ENCODE measurements at places on chromosomes 7 and 10.

GRCh38 chr7:129778770-129779601 is 167.5 kb downstream of the NRF1 start:
- no peak for DNase-seq

GRCh38 chr10:78337646-78338391 is 304.2 kb downstream of the RPS24 start:
- DNase-seq, result no peak

DNA sequence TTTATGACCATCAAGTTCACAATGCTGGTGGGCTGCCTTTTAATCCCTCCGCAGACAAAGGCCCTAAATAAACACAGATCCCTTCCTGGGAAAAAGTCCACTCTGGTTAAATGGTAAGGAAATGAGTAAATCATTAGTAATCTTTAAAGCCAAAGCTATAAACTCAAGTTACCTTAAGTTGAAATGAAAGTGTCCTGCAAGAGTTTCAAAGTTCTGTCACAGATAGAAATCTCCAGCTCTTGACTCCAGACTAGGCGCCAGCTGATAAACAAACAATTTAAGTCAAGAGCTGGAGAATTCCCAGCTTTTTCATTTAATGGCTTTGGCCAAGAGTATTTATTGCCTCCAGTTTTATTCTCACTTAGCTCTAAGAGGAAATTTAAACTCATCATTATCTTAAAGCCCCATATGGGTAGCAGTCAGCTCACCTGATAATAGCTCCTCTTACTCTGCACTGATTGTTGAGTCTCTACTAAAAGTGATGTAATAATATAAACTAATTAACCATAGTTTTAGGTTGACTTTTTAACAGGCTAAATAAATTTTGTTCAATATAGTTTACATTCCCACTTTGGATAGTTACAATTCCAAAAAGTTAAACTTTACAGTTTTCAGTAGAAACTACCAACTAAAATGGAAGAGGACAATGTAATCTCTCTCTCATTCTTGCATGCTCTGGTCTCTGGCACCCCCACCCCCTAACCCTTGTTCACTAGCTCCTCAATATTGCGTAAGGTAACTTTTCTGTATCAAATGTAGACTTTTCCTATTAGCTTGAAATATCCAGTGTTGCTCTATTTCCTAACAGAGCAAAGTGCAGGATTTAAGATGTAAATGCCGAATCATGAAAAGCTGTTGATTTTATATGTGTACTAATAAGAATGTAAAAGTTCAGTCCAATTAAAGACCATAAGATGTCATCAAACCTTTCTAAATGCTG is 56.1 kb downstream of the HIBADH start:
- DNase-seq, result no peak

DNA sequence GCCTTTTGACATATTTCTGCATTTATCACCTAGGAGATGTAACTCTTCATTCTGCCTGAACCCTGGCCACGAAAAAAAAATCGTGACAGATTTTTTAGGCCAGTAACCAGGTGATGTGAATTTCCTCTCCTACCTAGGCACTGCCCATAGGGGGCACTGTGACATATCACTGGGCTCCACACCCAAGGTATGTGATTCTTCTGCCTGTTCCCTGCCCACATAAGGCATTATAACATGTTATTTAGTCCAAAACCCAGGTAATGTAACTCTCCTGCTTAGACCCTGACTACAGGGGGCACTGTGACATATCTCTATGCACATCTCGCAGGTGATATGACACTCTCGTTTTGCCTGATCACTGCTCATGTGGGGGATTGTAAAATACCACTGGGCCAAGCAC is 29.5 kb upstream of the ZNF107 start:
- no peak for DNase-seq

GRCh38 chr10:5835446-5836095 is 22.3 kb upstream of the GDI2 start:
- DNase-seq, result no peak

DNA sequence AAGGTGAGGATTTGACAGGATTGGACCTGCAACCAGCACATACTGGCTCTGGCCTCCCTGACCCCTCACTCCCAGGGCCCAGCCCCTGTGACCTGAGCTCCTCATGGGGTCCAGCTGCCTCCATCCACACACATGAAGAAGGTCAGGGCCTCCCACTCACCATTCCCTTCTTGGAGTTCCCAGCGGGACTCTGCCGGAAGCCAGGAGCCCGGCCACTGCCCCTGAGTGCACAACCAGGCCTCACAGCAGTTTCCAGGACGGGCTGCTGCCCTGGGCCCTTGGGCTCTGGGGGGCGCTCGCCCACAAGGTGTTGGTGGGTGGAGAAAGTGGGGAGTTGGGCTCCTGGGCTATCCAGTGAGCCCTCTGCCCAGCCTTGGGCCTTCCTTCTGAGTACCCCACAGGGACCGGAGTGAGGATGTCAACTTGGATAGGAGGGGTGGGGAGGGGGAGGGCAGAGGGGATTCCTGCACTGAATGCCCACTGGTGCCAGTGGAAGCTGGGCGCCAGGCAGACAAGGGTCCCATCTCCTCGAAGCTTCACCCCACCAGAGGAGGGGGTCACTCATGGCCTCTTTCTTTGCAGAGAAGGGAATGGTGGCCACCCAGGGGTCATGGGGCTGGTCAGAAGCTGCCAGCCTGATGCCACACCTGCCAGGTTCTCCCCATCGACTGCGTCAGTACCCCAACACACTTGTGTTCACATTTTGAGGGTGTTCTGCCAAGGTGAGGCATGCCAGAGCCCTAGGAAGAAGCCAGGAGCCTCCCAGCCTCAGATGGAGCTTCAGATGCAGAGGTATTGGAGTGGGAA is 115.3 kb downstream of the PTPN20 start:
- no peak for DNase-seq

Measured in activated CD4-positive, alpha-beta T cell treated with anti-CD3 and anti-CD28 coated beads for 24 hours (primary cell).